GM13976 (cell line): ENCODE measurements at places on chromosomes 12 and 14.

DNA sequence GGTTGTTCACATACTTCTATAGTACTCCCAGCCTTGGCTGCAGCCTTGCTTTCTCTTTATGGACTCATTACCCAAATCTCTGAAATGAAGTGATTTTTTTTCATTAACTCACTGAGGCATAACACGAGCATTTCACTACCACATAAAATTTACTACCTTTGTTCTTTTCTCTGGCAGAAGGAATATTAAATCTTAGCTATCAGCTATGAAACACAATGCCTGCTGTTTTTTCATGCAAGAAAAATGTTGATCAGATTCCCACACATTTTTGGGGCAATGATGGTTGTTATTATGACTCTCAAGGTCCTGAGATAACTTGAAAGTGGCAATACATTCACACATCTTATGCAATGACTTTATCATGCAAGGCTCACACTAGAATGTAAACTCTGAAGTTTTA lies 225.3 kb upstream of the ATP2B1 start:
- DNase-seq: no peak

DNA sequence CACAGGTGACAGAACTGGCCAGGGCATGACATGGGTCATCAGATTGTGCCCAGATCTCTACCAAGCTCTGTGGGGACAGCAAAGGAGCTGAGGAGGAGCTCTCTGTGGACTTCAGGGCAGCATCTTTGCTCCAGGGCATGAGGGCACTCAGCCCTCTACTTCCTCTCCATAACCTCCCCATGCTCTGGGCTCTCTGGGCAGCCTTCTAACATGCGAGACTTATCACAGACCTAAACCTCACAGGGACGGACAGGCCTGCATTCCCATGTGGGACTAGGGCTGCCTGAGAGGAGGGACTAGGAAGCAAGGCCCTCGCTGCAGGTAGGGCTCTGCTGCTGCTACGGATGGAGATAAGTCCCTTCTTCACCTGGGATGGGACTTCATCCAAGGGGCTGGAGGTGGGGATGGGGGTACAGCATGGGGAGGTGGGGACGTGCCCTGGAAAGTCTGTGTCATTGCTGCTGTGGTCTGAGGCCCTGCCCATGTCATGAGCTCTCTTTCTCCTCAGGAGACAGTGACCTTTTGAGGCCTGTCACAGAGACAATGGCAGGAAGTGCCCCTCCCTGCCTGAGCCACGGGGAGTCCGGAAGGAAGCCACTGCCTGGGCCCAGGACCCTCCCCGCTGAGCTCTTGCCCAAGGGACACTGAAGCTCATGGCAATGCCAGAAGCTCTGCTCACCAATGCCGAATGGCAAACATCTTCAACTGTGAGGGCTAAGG lies 44.1 kb downstream of the PITPNM2 start:
- DNase-seq: peak; percentile 75

GRCh38 chr12:58801986-58802385 lies 118.3 kb downstream of the LRIG3 start:
- DNase-seq: no peak

- no peak for DNase-seq
These were observed 39.5 kb upstream of the YAF2 start for GRCh38 chr12:42277396-42278127.

DNA sequence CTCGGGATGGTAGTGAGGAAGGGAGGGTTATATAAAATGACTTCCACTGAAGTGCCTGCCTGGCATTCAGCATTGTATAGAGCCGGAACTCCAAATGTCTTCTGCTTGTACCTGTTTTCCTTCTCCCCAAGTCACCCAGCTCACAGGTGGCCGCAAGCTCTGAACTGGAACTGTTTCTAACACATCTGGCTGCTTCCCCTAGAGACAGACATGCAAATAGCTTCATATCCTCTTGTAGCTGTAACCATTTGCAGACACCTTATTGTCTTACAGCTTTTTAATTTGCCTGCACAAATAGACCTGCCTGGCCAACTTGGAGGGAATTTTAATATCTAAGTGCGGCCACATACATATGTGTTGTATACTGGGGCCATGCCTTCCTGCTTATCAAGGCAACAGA lies 126.0 kb downstream of the CHST11 start:
- peak; percentile 74 for DNase-seq

DNA sequence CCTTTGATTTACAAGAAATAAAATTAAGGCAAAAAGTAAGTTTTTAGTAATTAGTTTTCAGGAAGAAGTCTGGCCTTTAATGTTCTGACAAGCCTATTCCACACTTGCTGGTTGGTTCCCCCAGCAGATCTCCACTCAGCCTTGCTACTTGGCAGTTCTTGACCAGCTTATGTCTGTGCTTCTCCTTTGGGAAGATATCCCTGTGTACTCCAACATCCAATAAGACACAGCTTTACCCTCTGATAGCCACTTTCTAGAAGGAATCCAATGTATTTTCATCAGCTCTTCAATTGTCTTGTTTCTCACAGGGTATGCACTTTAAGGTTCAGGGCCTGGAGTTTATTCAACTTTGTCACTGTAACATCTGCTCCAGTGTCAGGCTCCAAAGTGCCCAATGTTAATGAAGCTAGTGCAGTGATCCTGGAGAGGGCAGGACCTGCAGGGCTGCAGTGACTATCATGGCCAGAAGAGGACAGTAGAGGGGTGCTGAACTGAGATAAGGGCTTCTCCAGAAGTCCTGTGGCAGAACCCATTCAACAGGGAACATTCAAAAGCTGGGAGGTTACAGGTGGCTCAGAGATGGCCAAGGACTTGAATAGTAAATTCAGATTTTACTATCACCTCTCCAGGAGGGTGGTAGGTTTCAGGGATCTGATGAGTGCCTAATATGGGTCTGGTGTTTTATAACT lies 22.9 kb downstream of the JKAMP start:
- DNase-seq: peak; percentile 42

- DNase-seq: no peak
These were observed 44.4 kb upstream of the GPR68 start for GRCh38 chr14:91288876-91289275.

GRCh38 chr12:131948166-131948712 lies 1.5 kb upstream of the EP400 start:
- DNase-seq: no peak

- no peak for DNase-seq
These were observed 37.9 kb downstream of the B4GALNT3 start for GRCh38 chr12:497501-498160.

- no peak for DNase-seq
These were observed 28.5 kb downstream of the CPM start for GRCh38 chr12:68904351-68904962.

- no peak for DNase-seq
These were observed 34.0 kb upstream of the HECTD1 start for GRCh38 chr14:31241450-31242114.

DNA sequence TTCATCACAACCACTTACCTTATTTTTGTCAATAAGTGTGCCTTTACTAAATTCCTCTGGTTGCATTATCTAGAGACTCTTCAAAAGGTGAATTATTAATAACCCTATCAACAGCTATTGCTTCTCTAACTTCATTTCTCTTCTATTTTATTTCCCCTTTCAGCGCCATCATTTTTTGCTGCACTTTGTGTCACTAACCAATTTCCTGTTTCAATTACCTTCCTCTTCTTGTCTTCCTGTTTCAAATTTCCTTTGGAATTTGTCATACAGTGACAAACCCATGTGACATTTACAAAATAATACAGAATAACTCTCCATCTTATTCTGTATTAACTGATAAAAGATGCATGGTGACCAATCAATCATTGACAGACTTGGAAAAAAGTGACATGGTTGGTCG lies 12.2 kb upstream of the CLEC2A start:
- no peak for DNase-seq

DNA sequence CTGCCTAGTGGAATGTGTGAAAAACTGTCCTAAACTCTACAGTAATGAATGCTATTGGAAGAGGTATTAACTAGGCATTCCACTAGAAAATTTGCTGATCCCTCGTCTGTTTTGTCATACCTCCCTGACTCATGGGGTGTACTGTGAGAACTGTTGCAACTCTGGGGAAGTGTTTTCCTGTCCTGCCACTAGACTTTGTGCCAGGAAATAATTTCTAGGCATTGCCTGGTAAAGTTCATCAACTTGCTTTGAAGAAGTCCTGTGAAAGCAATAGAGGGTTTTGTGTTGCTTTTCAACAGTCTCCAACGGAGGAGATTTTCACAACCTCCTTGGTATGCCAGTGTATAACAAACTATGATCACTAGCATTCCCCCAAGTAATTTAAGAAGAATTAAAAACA lies 139.9 kb downstream of the AKAP6 start:
- no peak for DNase-seq

- no peak for DNase-seq
These were observed 615 bp downstream of the CDKN1B start for GRCh38 chr12:12717586-12718380.

- no peak for DNase-seq
These were observed 83.3 kb downstream of the B4GALNT3 start for GRCh38 chr12:543114-543451.

GRCh38 chr12:131836714-131837397 lies 8.7 kb downstream of the MMP17 start:
- no peak for DNase-seq

DNA sequence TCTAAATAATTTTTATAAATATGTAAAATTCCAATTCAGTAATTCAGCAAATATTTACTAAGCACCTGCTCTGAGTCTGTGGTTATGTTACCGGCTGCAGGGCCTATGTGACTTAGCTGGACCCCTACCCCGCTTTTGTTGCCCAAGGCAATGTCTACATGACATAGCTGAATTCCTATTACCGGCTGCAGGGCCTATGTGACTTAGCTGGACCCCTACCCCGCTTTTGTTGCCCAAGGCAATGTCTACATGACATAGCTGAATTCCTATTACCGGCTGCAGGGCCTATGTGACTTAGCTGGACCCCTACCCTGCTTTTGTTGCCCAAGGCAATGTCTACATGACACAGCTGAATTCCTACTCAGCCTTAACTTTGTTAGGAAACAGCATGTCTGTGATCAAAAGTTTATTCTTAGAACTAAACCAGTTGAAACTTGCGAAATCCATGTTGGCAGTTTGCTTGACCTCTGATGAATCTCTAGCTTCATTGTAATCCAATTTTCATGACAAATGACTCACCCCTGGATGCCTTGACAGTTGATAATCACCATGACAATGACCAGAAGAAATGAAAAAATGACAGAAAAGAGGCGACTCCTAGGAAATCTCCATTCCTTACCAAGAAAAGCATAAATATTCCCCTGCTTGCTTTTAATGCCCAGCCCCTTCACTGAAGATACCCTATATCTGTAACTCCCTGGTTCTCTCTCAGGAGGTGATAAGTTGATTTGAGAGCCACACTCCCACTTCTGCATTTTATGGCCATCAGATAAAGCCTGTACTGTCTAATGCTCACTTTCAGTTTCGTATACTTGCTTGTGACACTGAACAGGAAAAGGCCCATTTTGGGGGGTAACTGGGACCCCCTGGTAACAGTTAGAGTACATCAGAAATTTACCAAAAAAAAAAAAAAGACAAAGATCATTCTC lies 148.4 kb upstream of the SYT10 start:
- peak; percentile 11 for DNase-seq

- DNase-seq: peak; percentile 52
These were observed 251.5 kb downstream of the FOXN3 start for GRCh38 chr14:89165189-89166181.

- no peak for DNase-seq
These were observed 764.7 kb downstream of the BCL11B start for GRCh38 chr14:98507264-98507663.

DNA sequence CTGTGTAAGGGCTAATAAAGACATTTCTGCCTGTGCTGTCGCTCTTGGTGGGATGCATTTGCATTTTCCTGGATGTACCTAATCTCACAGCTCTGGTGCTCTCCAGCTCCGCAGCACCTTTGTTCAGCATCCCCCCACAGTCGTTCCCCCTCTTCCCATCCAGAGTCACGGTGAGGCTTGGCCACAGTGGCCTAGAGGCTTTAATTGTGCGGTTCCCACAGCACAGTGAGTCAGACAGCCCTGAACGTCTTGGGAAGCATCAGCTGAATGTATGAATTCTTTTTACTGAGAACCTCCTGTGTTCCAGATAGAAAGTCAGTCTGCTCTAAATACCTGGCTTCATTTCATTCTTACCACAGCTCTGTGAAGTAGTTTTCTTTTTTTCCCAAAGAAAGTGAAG lies 28.7 kb downstream of the MLXIP start:
- DNase-seq: no peak

DNA sequence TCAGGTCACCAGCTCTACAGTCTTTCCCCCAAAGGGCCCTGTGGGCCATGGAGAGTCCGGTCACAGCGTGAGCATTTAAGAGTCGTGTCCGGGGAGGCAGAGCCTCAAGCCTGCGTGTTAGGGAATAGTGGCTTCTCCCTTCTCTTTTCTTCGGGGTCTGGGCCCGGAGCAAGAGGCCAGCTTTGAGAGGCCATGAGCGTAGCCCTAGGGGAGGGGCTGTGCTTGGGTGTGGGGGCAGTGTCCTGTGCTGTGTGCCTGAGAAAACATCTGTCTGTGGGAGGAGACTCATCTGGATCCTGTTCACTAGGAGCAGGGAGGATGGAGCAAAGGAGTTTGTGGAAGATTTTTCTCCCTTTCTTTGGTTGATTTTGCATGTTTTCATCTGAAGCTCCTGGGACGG lies 5.3 kb downstream of the LRP1-AS start:
- DNase-seq: no peak

GRCh38 chr14:92874962-92875661 lies 47.8 kb upstream of the CHGA start:
- DNase-seq: no peak

DNA sequence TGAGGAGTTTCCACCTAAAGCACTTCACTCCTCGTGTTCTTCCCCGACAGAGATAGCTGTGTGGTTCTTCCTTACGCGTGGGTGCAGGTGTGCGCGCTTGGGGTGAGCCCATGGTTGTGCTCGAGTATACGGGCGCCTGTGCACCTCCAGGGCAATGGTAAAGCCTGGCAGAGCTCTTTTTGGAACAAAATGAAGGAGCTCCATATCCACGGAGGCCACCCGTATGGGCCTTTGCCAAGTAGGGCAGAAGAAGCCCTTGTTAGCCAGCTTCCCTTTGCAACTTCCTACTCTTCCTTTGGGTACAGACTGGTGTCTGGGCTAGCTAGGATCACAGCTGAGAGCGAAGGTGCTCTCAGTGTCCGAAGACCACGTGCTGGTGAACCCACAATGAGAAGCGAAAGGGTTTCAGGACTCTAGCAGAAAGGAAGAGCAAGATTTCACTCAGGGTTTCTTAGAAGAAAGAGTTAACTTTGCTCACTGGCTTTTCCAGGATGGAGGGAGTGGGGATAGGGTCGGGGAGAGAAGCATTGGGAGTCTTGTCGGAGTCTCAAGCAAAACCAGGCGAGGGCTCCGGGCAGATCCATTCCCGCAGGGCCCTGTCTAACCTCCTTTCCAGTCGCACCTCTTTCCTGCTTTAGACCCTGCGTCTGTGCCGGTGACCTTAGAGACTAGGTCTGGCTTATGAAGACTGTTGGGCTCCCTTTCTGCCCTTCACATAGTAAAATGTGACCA lies 960 bp upstream of the LRFN5 start:
- DNase-seq: no peak
